Thoracic aorta (tissue), 2 donors: ENCODE measurements at places on chromosomes 11 and 22. TPM values are rescaled to one million over a fixed set of nuclear protein-coding genes. Genes with fewer than 3 reads are reported as not detected.

OR5B3 gene
- not detected for total RNA-seq

DCHS1 gene
- 62.3 TPM for total RNA-seq

SNX32 gene
- not detected for total RNA-seq

MRGPRX4 gene
- total RNA-seq, result not detected

DDTL gene
- total RNA-seq, result not detected

FDX1 gene
- total RNA-seq, result 16.9 TPM

CASP12 gene
- total RNA-seq, result 4.7 TPM

P2RX6 gene
- 0.81 TPM for total RNA-seq

SUSD2 gene
- total RNA-seq, result 43.2 TPM

PTH gene
- total RNA-seq, result not detected

FAM111B gene
- total RNA-seq, result 2.1 TPM

MPZL2 gene
- 58.1 TPM for total RNA-seq

SCGB1C1 gene
- total RNA-seq, result not detected

MRGPRX3 gene
- 0.78 TPM for total RNA-seq

OTUB1 gene
- total RNA-seq, result 37.7 TPM

OR4C13 gene
- not detected for total RNA-seq

KDM4D gene
- total RNA-seq, result 0.54 TPM

NCAM1 gene
- total RNA-seq, result 69.2 TPM

SLC25A45 gene
- 26.7 TPM for total RNA-seq

SLC29A2 gene
- total RNA-seq, result 3.0 TPM

RAB36 gene
- total RNA-seq, result 3.5 TPM

CHRDL2 gene
- 1.9 TPM for total RNA-seq

HOATZ gene
- total RNA-seq, result not detected

SPON1 gene
- 20.6 TPM for total RNA-seq

JAML gene
- total RNA-seq, result 3.7 TPM

MISFA gene
- total RNA-seq, result 17.3 TPM

FAM180B gene
- 3.4 TPM for total RNA-seq

SEC14L3 gene
- total RNA-seq, result not detected

SCN3B gene
- not detected for total RNA-seq

TBC1D10A gene
- total RNA-seq, result 31.5 TPM

C11orf42 gene
- not detected for total RNA-seq

MUC5B gene
- not detected for total RNA-seq

TMPRSS13 gene
- not detected for total RNA-seq

CSF2RB gene
- total RNA-seq, result 13.0 TPM

VSIG2 gene
- 2.7 TPM for total RNA-seq

RFPL2 gene
- total RNA-seq, result not detected

BBOX1 gene
- total RNA-seq, result not detected

SLCO2B1 gene
- 692 TPM for total RNA-seq

AQP11 gene
- not detected for total RNA-seq

RABL2B gene
- 14.7 TPM for total RNA-seq

TLCD5 gene
- 8.0 TPM for total RNA-seq

SMIM35 gene
- not detected for total RNA-seq

MS4A4E gene
- total RNA-seq, result 13.9 TPM

ELMOD1 gene
- 3.2 TPM for total RNA-seq

APOL3 gene
- total RNA-seq, result 101 TPM

HORMAD2 gene
- not detected for total RNA-seq

MPEG1 gene
- 32.1 TPM for total RNA-seq

FXYD6 gene
- total RNA-seq, result 17.8 TPM

ZBED4 gene
- 15.1 TPM for total RNA-seq
